NCI-H146 (cell line): ENCODE measurements at places on chromosomes 6 and 20.

GRCh38 chr6:158256746-158257424 lies 55.4 kb upstream of the TULP4 start:
- no peak for DNase-seq

DNA sequence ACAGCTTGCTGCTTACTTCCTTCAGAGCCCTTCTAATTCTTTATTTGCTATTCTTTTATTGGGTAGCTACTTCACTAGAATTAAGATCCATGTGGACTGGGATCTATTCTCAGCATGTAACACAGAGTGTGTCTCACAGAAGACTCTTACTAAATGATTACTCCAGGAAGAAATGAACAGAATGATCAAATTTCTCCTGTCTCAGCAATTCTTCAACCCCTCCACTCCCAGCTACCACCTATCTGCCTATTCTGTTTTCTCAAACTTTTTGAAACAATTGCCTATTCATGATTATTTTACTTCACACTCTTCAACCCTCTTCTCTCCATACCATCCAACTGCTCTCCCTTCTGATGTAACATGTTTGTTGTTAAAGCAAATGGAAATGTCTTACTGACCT lies 132.6 kb downstream of the BTBD9 start:
- no peak for DNase-seq

DNA sequence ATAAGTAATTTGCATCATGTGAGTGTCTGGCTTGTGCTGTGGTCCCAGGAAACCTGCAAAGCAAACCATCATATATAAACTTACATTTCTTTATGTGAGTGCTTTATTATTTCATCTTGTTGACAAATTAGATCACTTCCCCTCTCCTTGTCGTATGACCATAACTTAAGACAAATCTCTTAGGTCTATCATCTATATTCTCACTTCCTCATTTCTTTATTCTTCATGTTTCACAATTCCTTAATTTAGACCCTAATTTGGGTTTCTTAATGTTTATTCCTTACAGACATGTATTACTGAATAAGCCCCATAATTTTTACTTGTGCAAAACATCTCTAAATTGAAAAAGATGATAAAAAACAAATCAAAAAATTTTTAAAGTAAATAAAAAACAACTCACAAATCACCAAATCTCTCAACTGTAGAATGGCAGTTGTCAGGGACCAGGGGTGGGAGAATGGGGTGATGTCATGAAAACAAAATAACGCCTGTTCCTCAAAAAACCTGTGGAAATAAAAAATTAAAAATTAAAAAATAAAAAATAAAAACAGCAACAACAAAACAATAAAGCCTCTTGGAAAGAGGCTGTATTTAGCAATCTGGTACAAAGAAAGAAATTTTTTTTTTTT lies 49.5 kb upstream of the FBXO30 start:
- no peak for DNase-seq

DNA sequence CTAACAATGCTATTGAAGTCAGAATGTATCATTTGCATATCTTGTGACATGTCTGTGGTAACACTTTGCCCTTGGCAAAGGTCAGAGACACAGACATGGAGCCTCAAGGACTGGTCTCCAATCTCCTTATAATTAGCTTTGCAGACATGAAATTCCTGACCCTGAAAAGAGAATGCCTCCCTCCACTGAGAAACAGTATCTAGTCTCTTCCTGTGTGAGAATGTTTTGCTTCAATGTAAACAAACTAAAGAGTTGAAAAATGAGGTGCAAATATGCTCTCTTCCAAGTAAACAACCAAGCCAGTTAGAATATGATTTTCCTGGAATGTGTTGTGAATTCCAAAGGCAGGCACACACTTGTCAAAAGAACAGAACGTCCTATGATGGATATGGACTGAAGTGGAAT lies 407.1 kb upstream of the MARCKS start:
- no peak for DNase-seq

- no peak for DNase-seq
Observed at GRCh38 chr20:23141450-23142161, 55.5 kb upstream of the CD93 start.

DNA sequence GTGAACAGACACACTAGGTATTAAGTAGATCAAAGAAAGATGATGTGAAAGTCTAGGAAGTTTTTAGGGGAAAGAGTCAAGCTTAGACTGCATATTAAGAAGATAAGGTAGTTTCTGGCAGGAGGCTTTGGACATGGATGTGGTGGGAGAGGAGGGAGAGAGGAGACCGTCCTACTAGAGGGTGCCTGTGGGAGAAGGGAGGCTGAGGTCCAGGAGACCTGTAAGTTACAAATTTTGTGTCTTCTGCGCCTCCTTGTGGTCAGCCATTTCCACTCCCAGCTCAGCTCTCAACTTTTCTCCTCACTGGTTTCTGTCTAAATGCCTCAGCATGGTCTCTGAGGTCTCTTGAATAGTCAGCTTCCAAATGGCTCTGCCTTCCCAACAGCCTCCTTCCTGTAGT lies 193.5 kb downstream of the UNC5CL start:
- DNase-seq = peak; percentile 41

GRCh38 chr20:37636212-37636975 lies 57.4 kb upstream of the CTNNBL1 start:
- DNase-seq = no peak

- no peak for DNase-seq
Observed at GRCh38 chr6:21508753-21509152, 84.8 kb upstream of the SOX4 start.

GRCh38 chr6:75278474-75279077 lies 6.0 kb downstream of the TMEM30A start:
- DNase-seq = no peak

DNA sequence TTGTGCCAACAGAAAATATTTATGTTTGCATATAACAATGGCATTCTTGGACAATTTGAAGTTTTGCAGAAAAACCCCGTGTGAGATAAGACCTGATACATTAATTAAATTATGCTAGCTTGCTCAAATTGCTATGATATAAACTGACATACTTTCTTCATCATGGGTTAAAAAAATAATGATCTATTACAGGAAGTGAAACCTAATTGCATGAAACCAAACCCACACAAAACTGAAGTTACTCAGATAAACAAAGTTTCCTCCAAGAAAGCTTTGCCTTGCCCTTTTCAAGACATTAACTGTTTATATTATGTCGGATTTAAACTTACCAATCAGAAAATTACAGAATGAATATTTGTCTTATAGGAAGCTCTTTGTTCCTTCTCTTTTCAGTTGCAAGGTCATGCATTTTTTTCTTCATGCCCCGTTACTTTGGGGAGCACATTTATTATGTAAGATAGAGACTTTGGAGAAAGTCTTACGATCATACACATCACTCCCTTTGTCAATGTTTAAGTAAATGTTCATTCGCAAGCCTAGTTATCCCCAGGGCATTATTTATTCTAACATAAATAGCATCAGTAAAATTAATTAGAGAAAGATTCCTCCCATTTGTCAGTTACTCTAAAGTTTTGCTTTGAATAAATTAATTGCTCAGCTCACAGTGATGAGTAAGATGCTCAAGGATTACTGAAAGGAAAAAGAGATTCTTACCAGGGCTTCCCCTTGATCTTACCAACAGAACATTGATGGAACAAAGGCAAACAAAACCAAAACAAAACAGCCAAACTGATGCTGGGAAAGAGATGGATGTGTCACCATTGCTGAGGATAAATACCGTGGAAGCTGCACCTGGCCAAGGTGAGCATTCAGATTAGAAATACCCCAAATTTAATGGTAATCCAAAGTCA lies 14.8 kb upstream of the TMEM244 start:
- DNase-seq = no peak

DNA sequence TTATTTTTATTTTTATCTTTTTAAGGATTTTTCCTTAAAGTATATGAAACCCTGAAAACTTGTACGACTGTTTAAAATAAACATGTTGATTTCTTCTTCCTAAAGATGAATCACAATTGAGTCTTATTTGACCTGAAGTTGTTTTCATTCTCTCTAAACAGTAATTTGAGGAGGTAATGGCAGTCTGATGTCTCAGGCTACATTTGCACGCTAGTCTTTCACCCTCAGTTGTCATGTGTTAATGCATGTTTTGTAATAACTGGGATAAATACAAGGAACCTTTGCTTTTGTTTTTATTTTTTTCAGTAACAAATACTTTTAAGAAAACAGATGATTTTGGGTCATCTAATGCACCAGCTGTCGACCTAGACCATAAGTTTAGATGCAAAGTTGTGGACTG lies 55.2 kb downstream of the SCAND1 start:
- no peak for DNase-seq

DNA sequence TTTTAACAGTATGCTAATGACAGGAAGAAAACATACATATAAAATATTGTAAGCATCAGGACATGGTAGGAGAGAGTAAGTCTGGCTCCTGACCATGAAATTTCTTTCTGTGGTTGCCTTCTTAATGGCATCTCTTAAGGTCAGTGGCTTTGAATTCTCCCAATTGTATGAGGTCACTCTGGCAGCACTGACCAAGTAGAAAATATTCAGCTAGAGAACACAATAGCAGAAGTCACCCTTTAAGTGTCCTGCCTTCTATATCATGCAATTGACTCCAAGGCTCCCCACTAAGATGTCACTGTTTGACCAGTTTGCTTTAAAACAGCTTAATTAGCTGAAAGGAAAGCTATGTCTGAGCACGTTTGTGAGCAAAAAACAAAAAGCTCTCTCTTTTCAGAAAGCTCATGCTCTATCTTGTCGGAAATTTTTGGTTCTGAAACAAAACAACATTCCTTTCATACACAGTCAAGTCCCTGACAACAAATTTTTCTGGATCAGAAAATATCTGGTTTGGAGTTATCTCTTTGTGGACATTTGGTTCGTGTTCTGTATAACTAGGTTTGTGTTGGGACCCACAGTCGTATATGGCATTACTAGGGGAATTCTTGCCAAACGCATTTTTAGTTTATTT lies 120.9 kb upstream of the IFNGR1 start:
- DNase-seq = no peak

DNA sequence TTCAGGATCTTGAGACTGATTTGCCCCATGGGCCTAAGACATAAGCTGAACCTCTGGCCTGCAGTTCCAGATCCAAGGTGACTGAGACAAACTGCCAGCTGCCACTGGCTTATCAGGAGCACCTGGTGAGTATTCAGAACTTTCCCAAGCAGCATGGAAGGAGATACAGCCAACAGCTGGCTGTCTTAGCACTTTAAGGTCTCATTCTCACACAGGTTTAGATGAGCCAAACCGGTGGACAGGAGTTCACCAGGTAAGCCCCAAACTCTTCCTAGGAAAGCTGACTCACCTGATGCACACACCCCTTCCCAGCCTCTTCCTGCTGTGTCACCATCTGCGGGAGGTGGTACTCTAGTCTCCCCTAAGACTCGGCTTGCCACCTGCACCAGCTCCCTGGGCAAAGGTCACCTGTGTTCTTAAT lies at the start of gene BANF2:
Gene BANF2, plus strand, starts transcription at position 36 of the 421 bp plus-strand sequence. CDS start 25,060 bp downstream, outside the sequence.
- no peak for DNase-seq

DNA sequence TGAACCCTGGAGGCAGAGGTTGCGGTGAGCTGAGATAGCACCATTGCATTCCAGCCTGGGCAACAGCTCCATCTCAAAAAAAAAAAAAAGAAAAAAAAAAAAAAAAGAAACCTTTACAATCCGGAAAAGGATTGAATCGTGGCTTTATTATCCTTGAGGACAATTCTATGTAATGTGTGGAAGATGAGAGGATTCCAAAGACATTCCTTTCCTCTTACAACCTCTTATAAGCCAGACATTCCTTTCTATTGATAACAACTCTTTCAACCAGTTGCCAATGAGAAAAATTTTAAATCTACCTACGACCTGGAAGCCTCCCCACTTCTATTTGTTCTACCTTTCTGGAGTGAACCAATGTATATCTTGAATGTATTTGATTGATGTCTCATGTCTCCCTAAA lies 91.2 kb upstream of the EEF1E1 start:
- no peak for DNase-seq

GRCh38 chr20:49515586-49515985 lies 33.1 kb upstream of the KCNB1 start:
- peak; percentile 66 for DNase-seq

- peak; percentile 95 for DNase-seq
Observed at GRCh38 chr6:24583463-24584381, 62.3 kb downstream of the KIAA0319 start.

- DNase-seq = no peak
Observed at GRCh38 chr20:53237461-53237860, 265.3 kb downstream of the TSHZ2 start.

- no peak for DNase-seq
Observed at GRCh38 chr6:35042031-35042815, 98.9 kb downstream of the TCP11 start.

DNA sequence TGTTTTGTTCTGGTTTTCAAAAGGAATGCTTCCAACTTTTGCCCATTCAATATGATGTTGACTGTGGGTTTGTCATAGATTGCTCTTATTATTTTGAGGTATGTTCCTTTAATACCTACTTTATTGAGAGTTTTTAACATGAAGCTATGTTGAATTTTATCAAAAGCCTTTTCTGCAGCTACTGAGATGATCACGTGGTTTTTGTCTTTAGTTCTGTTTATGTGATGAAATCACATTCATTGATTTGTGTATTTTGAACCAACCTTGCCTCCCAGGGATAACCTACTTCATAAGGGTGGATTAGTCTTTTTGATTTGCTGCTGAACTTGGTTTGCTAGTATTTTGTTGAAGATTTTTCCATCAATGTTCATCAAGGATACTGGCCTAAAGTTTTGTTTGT lies 92.7 kb upstream of the TCF21 start:
- DNase-seq = no peak

GRCh38 chr6:158110986-158111385 lies 57.1 kb downstream of the SERAC1 start:
- DNase-seq = no peak

DNA sequence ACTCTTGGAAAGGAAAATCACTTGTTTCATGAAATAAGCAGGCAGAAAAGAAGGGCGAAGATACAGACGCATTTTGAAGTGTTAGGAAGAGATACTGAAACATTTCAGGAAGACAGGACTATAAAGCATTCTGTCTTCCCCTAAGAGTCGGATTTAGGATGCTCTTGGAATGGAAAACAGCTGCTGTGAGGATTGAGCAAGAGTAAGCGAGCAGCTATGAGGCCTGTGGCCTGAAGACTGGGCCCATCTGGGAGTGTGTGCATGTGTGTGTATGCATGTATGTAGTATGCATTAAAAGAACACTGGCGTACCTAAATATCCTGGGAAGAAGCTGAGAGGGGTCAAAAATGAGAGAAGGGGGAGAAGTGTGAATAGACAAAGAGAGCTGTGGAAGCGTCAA lies 83.6 kb downstream of the SIM1 start:
- no peak for DNase-seq

GRCh38 chr6:111606620-111607115 lies 990 bp upstream of the TRAF3IP2 start:
- no peak for DNase-seq

DNA sequence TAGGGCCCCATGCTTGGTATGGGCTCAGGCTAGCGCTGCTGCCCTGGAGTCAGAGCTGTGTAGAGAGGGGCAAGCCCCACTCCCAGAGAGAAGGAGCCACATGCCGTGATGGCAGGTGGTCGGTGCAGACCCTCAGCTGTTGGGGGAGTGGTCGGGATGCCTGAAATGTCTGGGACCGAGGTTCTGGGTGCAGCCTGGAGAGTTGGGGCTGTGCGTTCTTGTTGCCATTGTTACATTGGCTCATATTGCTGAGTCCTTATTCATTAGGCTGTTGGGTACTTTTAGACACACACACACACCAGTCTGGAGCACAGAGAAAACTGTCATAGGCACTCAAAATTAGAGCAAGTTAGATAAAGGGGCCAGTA lies 83.9 kb downstream of the UNC5CL start:
- DNase-seq = no peak
